Central memory CD8-positive, alpha-beta T cell (primary cell): ENCODE measurements at places on chromosomes 2 and 18.

- H3K4me3 ChIP-seq: no peak overlapping the region
- no peak overlapping the region for H3K27ac ChIP-seq
- no peak for DNase-seq
- no peaks in the 10 kb centered on the region for H3K4me1 ChIP-seq
These were observed 84.7 kb upstream of the ST6GAL2 start for GRCh38 chr2:106970471-106971261.

DNA sequence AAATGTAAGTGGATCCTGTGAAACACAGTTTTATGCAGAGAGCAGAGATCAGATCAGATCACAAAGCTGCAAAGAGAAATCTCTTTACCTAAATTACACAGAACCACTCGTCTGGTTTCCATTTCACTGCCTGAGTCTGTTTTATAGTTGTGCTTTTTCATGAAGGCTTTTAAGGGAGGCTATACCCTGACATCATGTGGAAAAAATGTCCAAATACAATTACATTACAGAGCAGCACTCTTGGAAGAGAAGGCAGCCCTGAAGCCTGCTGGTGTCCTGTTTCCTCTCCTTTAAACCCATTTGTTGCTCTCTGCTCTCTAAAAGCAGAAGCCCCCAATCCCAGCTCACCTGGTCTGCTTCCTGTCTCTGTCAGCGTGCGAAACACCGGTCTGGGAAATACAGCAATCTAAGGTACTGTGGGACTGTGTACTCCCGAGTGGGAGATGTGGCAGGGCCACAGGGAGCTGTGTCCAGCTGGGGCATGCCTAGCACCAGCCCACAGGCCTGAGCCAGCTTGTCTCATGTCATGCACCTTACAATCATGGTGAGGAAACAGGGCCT lies 24.8 kb upstream of the ZFP36L2 start:
- no peak overlapping the region for H3K4me3 ChIP-seq
- no peaks in the 10 kb centered on the region for H3K27me3 ChIP-seq
- peaks cover 6% of the 10 kb centered on the region for H3K4me1 ChIP-seq
- no peak for DNase-seq

DNA sequence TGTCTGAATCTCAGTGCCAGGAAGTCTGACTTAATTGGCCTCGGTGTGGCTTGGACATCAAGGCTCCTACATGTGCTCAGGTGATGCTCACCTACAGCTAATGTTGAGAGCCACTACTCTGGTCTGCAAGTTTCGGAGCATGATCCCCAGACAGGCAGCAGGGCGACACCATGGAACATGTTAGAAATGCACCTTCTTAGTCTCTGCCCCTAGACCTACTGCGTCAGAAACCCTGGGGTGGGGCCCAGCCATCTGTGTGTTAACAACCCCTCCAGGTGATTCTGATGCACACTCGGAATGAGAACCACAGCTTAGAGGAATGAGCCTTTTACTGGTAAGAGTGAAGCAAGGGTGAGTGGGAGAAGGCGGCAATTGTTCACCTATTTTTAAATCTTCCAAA lies 86.9 kb upstream of the NABP1 start:
- H3K4me3 ChIP-seq: no peak overlapping the region
- no peaks in the 10 kb centered on the region for H3K4me1 ChIP-seq
- DNase-seq: no peak
- no peaks in the 10 kb centered on the region for H3K36me3 ChIP-seq
- no peak overlapping the region for H3K27ac ChIP-seq

DNA sequence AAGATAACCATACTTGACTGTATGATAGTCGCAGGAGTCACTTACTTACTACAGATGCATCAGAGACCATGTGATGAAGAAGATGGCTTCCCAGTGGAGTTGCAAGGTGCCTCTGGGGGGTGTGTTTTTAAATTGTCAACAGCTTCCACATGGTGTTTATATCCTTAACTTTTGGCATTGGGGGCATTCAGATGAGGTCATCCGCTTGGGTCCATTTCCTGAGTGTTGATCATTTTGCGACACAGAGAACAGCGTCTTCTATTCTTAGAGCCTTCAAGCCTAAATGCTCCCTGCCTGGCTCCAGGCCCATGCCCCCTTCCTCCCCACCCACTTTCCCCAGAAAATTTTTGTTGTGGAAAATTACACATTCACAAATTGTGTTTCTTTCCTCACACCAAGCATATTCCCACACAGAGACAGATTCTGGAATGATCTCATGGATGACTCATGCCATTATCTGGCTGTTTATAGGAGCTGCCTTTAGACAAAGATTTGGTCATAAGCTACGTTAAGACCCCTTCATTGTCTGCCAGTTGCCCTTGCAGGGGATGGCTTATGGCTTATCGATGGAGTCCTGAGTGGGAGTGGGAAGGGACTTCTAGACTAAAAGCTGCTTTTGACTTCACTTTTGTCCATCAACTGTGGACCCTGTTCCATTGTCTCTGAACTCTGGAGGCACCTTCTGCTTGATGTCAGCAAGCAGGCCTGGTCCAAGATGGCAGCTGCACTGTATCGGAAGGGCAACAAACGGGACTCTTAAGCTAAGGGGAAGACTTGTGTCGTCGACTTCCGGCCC lies 91.8 kb downstream of the CABLES1 start:
- DNase-seq: no peak
- peaks cover 4% of the 10 kb centered on the region for H3K36me3 ChIP-seq
- peaks cover 8% of the 10 kb centered on the region for H3K4me1 ChIP-seq
- no peak overlapping the region for H3K4me3 ChIP-seq

DNA sequence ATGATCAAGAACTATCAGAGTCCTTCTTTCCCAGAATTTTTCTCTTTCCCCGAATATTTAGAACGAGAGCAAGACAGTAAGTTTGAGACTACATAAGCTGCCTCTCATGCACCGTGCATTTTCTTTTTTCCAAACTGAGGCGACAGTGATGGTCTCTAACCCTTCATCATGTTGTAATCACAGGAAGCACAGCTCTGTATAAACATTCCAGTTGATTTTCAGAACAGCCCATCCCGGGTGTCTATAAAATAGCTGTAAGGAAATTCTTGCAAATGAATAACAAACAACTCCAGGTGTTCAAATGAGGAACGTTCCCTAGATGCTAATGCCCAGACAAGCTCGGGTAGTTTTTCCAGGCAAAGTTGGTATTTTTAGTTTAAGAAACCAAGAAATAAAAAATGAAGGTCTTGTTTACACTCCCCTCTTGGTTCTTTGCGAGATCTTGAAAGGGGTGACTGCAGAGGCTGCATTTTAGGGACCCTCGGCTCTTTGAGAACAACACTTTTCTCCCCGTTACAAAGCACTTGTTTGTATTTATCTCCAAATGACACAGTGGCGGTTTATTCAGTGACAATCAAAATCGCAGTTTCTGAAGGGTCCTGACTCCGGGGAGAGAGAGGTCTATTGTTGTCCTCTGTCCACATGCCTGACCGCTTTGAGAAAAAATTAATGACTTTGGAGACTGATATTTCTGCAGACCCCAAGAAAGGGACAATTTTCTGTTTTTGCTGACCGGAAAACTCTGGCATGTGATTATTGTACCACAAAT lies 101.1 kb upstream of the NCK2 start:
- no peaks in the 10 kb centered on the region for H3K36me3 ChIP-seq
- H3K4me3 ChIP-seq: no peak overlapping the region
- no peak overlapping the region for H3K27ac ChIP-seq
- no peak for DNase-seq
- peaks cover 32% of the 10 kb centered on the region for H3K27me3 ChIP-seq
- no peaks in the 10 kb centered on the region for H3K4me1 ChIP-seq

DNA sequence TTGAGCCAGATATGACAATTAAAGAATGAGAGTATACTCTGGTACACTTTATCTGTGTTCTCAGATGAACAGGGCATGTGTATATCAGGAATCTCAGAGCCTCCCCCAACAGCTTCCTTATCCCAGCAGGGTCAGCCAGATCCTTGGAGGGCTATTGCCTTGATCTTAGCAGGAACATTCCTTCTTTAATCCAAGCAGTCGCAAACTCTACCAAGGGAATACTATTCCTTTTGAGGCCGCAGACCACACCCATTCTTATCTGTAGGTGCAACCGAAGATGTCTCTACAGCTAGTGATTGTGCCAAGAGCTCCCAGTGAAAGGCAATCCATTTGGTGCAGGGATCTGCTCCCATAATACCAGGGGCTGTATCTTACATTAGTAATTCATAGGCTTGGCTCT lies 118.3 kb upstream of the DOK6 start:
- DNase-seq: no peak
- H3K27ac ChIP-seq: no peak overlapping the region
- no peaks in the 10 kb centered on the region for H3K36me3 ChIP-seq
- no peaks in the 10 kb centered on the region for H3K27me3 ChIP-seq
- no peak overlapping the region for H3K4me3 ChIP-seq
- H3K4me1 ChIP-seq: no peaks in the 10 kb centered on the region

DNA sequence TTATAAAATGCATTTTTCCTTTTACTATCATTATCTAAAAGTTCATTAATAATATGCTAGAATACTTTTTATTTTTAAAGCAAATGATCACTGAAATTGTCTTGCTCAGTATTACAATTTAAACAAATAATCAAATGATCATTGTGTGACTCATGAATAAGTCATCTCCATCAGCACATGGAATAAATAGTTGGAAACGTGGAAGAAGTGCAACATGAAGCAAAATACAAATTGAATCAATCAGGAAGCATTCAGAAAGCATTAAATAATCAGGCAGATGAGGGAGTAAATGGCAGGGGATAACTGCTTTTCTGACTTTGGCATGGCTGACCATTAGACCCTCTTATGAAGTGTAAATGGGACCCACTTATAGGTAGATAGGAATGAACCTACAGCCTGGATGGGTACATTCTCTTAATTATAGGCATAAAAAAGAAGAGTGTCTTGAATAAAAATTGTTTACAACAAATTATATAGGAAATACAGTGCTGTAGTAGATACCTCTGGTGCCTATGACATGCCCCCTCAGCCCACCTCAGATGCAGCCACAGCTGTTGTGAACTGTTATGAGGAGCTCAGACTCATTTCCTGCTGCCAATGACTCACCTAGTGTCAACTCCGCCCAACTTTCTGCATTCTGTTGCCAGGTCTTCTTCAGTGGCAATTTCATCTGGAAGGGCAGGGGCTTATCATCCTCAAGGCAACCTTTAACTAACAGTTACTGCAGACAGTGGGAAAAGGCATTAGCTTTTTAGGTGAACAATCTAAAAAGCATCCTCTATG lies 936.0 kb downstream of the TRIB2 start:
- no peak overlapping the region for H3K27ac ChIP-seq
- no peaks in the 10 kb centered on the region for H3K27me3 ChIP-seq
- H3K4me3 ChIP-seq: no peak overlapping the region
- no peaks in the 10 kb centered on the region for H3K36me3 ChIP-seq
- no peaks in the 10 kb centered on the region for H3K4me1 ChIP-seq
- DNase-seq: no peak

- H3K27ac ChIP-seq: no peak overlapping the region
- no peak overlapping the region for H3K4me3 ChIP-seq
- H3K36me3 ChIP-seq: no peaks in the 10 kb centered on the region
These were observed 56.9 kb downstream of the MAP3K20 start for GRCh38 chr2:173132531-173132930.

DNA sequence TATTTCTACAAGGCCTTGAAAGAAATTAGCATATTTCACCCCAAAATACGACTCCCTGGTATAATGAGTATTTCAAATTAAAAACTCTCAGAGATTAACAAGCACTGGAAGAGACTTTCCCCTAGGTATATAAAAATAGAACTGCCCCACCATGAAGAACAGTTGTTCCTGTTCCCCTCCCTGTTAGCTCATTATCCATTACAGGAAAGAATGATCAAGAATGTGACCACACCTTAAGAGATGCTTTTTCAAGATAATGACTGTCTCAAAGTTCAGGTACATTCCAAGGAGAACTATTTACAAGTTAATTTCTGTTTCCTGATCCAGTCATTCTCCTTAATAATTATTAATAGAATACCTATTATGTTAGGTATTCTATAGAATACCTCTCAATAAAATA lies 1220.6 kb upstream of the CDH2 start:
- H3K4me3 ChIP-seq: no peak overlapping the region
- no peak for DNase-seq
- H3K27me3 ChIP-seq: no peaks in the 10 kb centered on the region
- H3K36me3 ChIP-seq: no peaks in the 10 kb centered on the region

GRCh38 chr18:55525845-55526244 lies 62.1 kb downstream of the TCF4 start:
- H3K36me3 ChIP-seq: no peaks in the 10 kb centered on the region
- no peaks in the 10 kb centered on the region for H3K27me3 ChIP-seq
- H3K4me1 ChIP-seq: no peaks in the 10 kb centered on the region
- no peak overlapping the region for H3K27ac ChIP-seq
- DNase-seq: no peak

GRCh38 chr2:232603283-232603682 lies 30.1 kb upstream of the EFHD1 start:
- H3K4me3 ChIP-seq: no peak overlapping the region
- no peak for DNase-seq
- peaks cover 9% of the 10 kb centered on the region for H3K4me1 ChIP-seq
- H3K27ac ChIP-seq: no peak overlapping the region
- H3K27me3 ChIP-seq: peaks cover 26% of the 10 kb centered on the region

- H3K27me3 ChIP-seq: no peaks in the 10 kb centered on the region
- no peaks in the 10 kb centered on the region for H3K36me3 ChIP-seq
- DNase-seq: no peak
- H3K4me1 ChIP-seq: no peaks in the 10 kb centered on the region
- no peak overlapping the region for H3K4me3 ChIP-seq
These were observed 738.2 kb downstream of the LRP1B start for GRCh38 chr2:141392517-141393213.

DNA sequence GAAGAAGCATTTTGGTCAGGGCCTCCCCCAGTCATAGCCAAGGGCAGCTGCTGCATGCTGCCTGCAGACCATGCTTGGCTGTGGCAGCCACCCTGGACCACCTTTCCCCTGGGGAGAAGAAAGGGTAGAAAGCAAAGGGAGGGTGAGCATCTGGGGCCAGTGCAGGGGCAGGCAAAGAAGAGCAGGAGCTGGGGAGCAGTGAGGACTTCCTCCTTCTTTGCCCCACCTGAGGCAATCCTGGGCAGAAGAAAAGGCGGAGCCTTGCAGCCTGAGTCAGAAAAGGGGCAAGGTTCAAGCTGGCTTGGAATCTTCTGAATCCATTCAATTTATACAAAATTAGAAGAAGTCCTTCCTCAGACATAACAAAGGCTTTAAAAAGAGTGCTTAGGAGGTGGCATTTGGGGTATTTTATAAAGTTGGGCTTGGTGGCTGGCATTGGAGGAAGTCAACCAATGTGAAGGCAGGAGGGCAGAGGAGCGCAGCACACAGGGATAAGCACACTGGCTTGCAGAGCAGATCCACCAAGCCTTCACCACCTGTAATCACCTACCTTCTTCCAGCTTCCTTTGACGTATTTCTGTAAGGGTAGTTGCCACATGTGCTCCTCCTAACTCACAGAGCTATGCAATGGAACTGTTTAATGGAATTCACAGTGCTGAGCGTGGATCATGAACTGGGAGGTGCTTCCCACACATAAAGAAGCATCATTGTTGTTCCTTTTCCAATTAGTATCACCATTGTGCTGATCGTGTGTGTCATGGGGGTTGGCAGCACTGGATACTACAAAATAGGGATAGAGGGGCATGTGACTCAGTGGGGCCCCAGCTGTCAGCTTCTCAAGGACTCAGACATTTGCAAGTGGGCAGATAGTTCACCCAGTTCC lies 154.4 kb upstream of the EPAS1 start:
- H3K27me3 ChIP-seq: no peaks in the 10 kb centered on the region
- peak overlapping the region; percentile 52 for H3K27ac ChIP-seq
- peaks cover 6% of the 10 kb centered on the region for H3K36me3 ChIP-seq
- no peak overlapping the region for H3K4me3 ChIP-seq
